ENCODE measurements at places on chromosomes 7 and 10.
A peak's percentile ranks its signal among the peaks of the same experiment; 100 is the strongest.

GRCh38 chr10:6748029-6748428 is 168.0 kb upstream of the PRKCQ start:
- DNase-seq: no peak

- DNase-seq: no peak
Measured at GRCh38 chr10:101354328-101355071, 535 bp downstream of the BTRC start.

DNA sequence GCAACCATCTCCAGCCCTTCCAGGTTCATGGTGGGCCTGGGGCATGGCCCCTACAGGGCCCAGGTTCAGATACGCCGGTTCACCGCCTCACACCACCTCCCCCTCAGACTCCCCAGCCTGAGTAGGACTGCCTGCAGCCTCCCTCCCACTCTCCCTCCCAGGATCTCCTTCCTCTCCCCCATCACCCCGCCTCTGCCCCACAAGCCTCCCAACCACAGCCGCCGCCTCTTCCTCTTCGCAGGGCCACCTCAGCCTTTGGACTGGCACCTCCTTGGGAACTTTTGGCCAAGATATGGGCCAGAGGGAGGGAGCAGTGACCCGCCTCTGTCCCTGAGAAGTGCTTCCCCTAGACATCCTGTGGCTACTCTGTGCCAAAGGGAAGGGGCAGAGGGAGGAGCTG is 9.3 kb downstream of the KCNIP2 start:
- DNase-seq: no peak

GRCh38 chr10:126210051-126210651 is 178.1 kb downstream of the ADAM12 start:
- DNase-seq: no peak

GRCh38 chr10:110973400-110973799 is 54.0 kb downstream of the SHOC2 start:
- no peak for DNase-seq

- no peak for DNase-seq
Measured at GRCh38 chr7:2837496-2837895, 6.6 kb downstream of the GNA12 start.

- no peak for DNase-seq
Measured at GRCh38 chr7:11170175-11170574, 196.5 kb downstream of the PHF14 start.

DNA sequence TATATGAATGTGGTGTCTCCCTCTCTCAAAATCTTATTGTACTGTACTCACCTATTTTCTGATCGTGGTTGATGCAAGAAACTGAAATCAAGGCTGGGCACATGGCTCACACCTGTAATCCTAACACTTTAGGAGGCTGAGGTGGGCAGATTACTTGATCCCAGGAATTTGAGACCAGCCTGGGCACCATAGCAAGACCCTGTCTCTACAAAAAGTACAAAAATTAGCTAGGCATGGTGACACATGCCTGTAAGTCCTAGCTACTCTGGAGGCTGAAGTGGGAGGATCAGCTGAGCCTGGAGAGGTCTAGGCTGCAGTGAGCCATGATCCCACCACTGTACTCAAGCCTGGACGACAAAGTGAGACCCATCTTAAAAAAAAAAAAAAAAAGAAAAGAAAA is 16.0 kb downstream of the MMRN2 start:
- DNase-seq: no peak

- DNase-seq: no peak
Measured at GRCh38 chr7:55427342-55427741, 62.2 kb downstream of the LANCL2 start.

GRCh38 chr10:120048391-120048790 is 155.9 kb downstream of the SEC23IP start:
- DNase-seq: no peak

- no peak for DNase-seq
Measured at GRCh38 chr10:133354672-133355240, 3.1 kb downstream of the FUOM start.

DNA sequence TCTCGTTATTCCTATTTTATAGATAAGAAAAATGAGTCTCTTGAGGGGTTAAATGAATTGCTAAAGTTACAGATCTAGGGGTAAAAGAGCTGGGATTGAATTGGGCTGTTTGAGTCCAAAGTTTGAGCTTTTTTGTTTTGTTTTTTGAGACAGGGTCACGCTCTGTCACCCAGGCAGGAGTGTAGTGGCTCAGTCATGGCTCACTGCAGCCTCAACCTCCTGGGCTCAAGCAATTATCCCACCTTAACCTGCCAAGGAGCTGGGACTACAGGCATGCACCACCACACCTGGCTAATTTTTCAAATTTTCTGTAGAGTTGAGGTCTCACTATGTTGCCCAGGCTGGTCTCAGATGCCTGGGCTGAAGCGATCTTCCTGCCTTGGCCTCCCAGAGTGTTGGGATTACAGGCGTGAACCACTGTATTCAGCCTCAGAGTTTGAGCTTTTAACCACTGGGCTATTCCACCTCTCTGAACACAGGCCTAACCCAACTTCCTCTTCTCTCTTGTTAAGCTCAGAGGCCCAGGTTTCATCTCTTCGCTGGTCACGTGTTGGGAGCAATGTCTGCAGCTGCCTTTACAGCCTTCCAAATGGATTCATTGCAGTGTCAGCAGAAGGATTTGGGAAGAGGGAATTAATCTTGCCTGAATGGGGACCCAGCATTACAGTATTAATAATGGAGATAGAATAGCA is 8.0 kb downstream of the SUFU start:
- DNase-seq: no peak

- DNase-seq: no peak
Measured at GRCh38 chr10:25502453-25502852, 327.7 kb downstream of the GPR158 start.

- DNase-seq: no peak
Measured at GRCh38 chr7:149240637-149241036, 1.2 kb downstream of the ZNF212 start.

- DNase-seq: no peak
Measured at GRCh38 chr10:34150103-34150502, 665.0 kb downstream of the PARD3 start.

DNA sequence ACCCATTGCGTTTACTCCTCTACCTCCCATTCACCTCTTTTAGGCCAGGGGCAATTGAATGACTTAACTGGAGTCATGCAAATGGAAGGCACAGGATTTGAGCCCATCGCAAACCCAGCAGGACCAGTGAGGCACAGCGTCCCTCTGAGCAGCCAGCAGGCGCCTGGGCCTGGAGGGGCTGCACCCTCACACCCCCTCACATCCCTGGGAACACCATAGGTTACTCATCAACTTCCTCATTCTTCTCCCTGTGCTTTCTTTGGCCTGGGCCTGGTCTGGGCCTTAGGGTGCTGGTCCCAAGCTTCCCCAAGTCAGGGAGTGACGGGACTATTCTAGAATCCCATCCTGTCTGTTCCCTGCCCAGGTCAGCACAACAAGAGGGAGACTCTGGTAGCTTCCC is 169.4 kb upstream of the EEPD1 start:
- no peak for DNase-seq

DNA sequence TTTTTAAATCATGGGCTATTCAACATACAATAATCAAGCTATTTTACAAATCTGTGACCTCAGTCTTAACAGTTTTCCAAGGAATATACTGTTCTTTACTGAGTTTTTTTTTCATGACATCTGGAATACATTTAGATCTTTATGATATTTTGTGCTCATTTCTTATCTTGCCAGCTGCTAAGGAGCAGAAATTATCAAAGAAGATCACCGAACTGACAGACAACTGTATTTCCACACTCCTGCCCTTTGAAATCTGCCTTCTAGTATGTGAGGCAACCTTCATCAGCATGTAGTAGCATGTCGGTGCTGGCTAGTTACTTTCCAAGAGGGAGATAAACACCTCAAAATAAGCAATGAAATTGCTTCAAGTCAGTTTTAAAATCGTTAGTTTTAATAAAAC is 66.4 kb downstream of the NHLRC2 start:
- DNase-seq: no peak

- no peak for DNase-seq
Measured at GRCh38 chr10:131391936-131392335, 80.4 kb upstream of the TCERG1L start.

DNA sequence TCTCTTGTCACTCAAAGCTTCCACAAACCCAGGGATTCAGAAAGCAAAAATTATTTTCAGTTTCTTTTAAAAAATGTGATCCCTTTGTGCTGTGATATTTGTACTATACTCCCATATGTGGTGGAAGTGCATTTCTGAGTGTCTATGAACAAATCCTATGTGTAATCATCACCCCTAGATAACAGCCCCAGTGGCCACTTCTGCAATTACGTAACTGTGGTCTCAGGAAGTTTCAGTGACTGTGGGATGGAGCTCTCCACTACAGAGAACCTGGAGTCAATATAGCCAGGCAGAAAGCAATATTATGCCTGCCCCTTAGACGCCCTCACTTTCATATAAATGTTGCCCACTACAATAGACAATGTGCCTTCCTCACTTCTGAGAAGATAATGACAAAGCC is 1101.7 kb upstream of the GHITM start:
- DNase-seq: no peak

GRCh38 chr10:69434169-69434568 is 17.1 kb upstream of the TSPAN15 start:
- no peak for DNase-seq

GRCh38 chr10:3542185-3542611 is 242.8 kb downstream of the KLF6 start:
- peak; percentile 12 for DNase-seq

GRCh38 chr7:134627775-134628153 is 18.9 kb upstream of the BPGM start:
- no peak for DNase-seq

DNA sequence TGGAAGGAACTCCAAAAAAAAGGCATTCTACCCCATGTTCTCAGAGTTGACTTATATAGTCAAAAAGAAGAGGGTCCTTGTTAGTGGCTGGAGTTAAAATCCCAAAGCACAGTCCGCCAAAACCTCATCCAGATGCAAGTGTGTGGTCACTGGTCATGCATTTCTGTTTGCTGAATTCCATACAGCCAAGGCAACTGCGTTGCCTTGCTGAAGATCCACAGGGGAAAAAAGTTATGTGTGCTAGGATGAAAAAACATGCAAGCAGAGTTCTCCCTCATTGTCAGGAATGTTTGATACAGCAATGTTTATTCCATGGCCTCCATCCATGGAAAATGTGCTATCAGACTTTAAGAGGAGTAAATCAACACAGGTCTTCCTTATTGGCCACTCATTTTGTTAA is 213.1 kb downstream of the CREB5 start:
- no peak for DNase-seq

GRCh38 chr7:20330928-20331909 is 519 bp downstream of the ITGB8 start:
- DNase-seq: peak; percentile 93

DNA sequence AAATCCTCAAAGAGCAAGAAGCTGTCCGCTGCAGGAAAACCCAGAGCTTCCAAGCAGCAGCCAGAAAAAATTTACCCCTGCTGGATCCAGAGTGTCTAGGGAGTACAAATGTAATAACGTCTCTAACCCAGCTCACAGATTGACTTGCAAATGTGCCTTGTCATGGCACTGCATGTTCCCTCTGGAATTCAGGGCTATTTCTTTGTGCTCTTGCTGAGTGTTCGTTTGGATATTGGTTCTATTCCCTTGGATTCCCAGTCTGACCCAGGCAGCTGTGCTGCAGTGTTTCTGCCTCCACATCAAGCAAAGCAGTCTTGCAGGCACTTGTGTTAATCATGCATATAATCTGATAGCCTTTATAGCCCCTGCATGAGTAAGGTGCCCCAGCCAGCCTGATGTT is 209.9 kb upstream of the GHITM start:
- no peak for DNase-seq

DNA sequence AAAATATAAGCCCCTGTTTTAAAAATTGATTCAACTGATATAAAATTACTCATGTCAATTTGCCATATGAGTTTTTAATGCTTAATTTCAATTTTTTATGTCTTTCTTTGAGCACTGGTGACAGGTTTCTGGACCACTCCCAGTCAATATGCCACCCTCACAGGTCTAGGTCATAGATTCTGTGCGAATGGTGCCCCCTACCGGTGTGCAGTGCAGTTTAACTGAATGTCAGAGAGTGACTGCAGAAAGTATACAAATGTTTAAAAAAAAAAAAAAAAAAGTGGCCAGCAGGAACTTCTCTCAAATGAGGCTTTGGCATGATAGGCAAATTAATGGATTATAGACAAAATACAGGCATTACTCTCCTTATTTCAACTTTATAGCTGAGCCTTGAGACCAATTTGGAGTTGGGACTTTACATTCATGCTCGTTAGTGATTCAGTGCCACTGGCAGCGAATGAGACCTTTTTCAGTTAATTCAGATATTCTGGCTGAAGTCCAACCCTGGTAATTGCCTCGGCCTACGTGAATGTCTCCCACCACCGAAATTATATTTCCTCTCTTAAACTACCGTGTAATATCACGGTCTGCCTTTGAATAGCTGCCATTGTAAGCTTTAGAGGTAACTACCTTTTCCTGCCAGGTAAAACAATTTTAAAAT is 427.6 kb downstream of the PHTF2 start:
- no peak for DNase-seq

DNA sequence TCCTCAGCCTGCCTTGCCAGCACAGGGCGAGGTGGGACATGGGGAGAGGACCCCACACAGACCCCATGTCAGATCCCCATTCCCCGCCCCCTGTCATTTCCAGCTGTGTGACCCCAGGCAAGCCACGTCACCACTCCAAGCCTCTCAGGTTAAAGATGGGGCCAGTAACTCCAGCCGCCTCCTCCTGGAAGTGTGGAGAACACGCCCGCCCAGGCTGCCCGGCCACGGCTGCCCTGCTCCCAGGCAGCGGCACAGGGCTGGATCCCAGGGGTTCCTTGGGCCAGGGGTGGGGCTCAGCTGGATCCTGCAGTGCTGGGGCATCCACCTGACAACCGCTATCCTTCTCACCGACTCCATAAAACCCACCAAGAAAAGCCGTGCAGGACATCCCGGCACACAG is 86.1 kb downstream of the PDGFA start:
- no peak for DNase-seq

DNA sequence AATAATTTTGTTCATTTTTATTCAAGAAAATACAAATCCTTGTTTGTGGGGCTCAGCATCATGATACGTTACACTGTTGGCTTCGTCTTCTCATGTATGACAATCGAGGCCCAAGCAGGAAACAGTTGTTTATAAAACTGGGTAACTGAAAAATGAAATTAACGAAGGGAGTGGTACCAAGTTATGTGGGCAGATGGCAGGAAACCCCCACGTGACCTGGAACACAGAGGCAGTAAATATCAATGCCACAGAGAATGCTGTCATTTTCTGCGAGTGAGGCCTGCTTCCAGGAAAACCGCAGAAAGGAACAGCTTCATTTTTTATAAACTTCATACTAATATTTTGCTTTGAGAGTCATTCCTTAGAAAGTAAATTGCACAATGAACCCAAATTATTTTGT is 201.0 kb upstream of the ADARB2 start:
- DNase-seq: no peak

GRCh38 chr7:121178869-121179497 is 149.8 kb upstream of the WNT16 start:
- DNase-seq: no peak

GRCh38 chr10:119413471-119414080 is 128.9 kb downstream of the RGS10 start:
- DNase-seq: no peak

- DNase-seq: no peak
Measured at GRCh38 chr7:104410742-104411141, 82.3 kb downstream of the LHFPL3 start.

Data from GOT3 (cell line).